ENCODE measurements at places on chromosomes 4 and X. TPM values are rescaled to one million over a fixed set of nuclear protein-coding genes. Genes with fewer than 3 reads are reported as not detected.

Gene MAGED4B
- total RNA-seq: 24.6 TPM

Gene IL21
- not detected for total RNA-seq

Gene NEIL3
- 7.4 TPM for total RNA-seq

Gene ZNF280C
- total RNA-seq: 5.4 TPM

Gene LDB2
- total RNA-seq: 21.8 TPM

Gene SH2D1A
- not detected for total RNA-seq

Gene PLAC1
- not detected for total RNA-seq

Gene RS1
- total RNA-seq: not detected

Gene USO1
- 120 TPM for total RNA-seq

Gene PTCHD1
- total RNA-seq: not detected

Gene FANCB
- total RNA-seq: 3.8 TPM

Gene ANXA10
- total RNA-seq: 1.1 TPM

Gene CT45A3
- total RNA-seq: not detected

Gene SPANXA1
- not detected for total RNA-seq

Gene NKX6-1
- total RNA-seq: under 0.01 TPM

Gene MAGEC2
- not detected for total RNA-seq

Gene MGARP
- 4.4 TPM for total RNA-seq

Gene ASB5
- total RNA-seq: 0.29 TPM

Gene TKTL2
- total RNA-seq: not detected

Gene MSMO1
- 290 TPM for total RNA-seq

Gene MAGEA1
- total RNA-seq: not detected

Gene HNRNPDL
- total RNA-seq: 142 TPM

Gene CSAG3
- not detected for total RNA-seq

Gene CTAG1A
- not detected for total RNA-seq

Gene PAGE2
- not detected for total RNA-seq

Gene OCIAD2
- 8.0 TPM for total RNA-seq

Gene LIN54
- 14.8 TPM for total RNA-seq

Gene C1QTNF7
- total RNA-seq: 0.72 TPM

Gene ARHGEF6
- total RNA-seq: 17.4 TPM

Gene SPOCK3
- not detected for total RNA-seq

Gene SSX2B
- total RNA-seq: not detected

Gene DRP2
- 0.59 TPM for total RNA-seq

Gene STK26
- total RNA-seq: 9.4 TPM

Gene SPANXA2
- 0.29 TPM for total RNA-seq

Gene SULT1E1
- total RNA-seq: not detected

All from osteoblast (primary cell).